ENCODE measurements at places on chromosomes 3 and 15.
A peak's percentile ranks its signal among the peaks of the same experiment; 100 is the strongest.

DNA sequence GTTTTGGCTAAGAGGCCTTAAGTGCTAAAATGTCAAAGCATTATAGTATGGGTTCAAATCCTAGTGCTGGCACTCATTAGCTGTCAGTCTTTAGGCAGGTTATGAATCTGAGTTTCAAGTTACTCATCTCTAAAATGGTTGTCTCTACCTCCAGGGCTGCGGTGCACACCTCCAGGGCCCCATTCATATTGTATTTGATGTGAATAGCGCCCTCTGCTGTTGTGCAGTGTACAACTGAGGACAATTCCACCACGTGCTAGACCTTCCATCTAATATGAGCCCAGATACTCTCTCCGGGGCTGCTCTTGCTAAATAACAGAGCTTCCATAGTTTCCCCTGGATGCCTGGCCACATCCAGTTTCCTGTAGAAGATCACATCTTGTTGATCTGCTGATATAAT lies 54.3 kb downstream of the OXNAD1 start:
- DNase-seq = peak; percentile 70

GRCh38 chr3:73028803-73029202 lies 32.2 kb downstream of the PPP4R2 start:
- DNase-seq = no peak

DNA sequence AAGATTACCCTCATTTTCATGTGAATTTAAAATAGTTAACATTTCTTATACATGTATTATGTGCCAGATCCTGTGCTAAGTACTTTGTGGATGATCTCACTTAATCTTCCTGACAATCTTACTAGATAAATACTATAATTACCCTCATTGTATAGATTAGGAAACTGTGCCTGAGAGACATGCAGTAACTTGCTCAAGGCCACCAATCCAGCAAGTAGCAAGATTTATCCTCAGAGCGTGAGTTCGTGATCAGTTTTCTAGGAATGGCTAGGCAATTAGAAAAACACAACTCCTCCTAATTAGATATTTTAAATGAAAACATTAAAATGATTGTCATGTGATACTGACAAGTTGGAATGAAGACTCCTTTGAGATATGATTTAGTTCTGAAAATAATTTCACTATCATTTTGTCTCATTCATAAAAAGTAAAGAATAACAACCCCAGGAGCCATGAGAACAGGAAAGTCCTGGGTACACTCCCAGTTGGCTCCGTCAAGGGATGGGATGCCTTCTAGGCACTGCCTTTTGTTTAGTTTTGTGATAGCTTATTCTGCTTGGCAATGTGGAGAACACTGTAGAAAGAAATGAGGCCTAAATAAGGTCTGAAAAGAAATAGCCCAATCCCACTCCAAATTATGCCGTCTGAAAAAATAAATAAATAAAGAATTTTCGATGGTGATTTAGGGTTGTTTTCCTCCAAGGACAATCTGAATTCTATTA lies 61.3 kb downstream of the FBN1 start:
- no peak for DNase-seq

DNA sequence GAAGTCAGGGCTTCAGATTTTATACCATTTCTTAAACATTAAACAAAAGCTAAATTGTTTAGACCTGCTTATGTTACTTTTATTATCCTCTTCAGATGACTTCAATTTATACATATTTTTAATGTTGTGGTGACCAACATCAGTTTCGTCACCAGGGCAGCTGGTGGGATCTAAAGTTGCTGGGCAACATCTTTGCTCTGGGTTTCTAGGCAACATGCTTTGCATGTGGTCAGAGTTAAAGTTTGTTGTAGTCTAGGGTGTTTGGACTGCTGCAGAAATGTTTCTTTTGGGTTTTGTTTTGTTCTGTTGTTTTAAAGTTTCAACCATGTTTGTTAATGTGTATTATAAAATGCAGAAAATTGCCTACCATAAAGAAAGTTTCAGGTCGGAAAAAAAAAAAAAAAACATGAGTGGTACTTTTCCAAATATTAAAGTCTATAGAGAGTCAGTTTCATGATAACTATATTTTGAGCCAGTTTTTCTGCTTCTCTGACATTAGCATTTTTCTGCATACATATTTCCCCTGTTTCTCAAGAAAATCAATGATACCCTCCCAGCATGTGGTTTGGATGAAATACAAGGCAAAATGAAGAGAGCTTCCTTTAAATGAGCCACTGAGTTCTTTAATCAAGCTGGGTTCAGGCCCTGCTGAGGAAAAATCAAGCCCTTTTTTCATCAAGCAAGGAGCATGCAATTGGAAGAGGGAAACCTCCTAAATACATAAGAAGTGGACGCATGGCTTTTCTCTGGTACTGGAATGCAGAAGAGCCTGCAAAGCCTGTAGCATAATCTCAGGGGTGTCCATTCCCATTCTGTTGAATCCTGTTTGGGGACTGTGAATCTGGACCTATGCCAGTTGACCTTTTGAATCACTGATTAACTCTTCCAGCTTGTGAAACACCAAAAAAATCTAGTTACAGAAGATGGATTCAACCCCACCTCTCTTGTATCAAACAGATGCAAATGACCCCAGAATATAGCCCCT lies 35.0 kb upstream of the VGLL3 start:
- no peak for DNase-seq

- no peak for DNase-seq
These were observed 282.0 kb upstream of the VEPH1 start for GRCh38 chr3:157785102-157785826.

- no peak for DNase-seq
These were observed 161.8 kb upstream of the NAALADL2 start for GRCh38 chr3:174697310-174697709.

DNA sequence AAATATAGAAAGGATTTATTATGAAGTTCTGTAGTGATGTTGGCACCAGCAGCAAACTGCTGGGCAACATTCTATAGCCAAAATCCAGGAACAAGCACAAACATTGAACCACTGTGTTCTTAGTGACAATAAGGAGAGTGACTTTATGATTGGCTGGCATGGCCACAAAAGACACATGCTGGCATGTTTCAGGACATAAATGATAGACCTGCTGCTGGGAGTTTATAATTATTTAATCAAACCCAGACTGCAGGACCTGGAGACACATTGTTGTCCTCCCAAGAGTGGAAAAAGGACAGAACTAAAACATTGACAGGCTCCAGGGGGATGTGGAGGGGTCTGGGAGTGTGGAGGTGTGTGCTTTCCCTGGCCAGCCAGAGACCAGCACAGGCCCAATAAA lies 255.3 kb upstream of the LRTM1 start:
- no peak for DNase-seq

- no peak for DNase-seq
These were observed 655 bp upstream of the FAM3D start for GRCh38 chr3:58667229-58667628.

DNA sequence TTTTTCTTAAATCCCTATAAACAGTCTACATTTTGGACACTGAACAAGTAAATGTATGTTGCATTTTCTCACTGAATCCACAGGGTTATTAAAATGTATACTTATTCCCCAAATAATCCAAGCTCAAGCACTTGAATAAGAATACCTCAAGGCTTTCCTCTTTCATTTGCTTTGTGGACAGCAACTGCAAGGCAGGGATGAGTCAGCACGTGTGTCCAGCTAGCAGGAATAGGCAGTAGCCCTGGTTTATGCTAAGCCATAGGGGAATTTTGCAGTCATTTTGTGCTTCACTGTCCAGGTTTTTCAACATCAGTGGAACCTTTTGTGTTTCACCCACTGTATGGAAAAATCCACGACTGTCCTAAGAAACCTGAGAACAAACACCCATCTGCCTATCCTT lies 96.7 kb upstream of the KCNMB2 start:
- no peak for DNase-seq

GRCh38 chr15:99454941-99455788 lies 110.6 kb upstream of the MEF2A start:
- DNase-seq = no peak

DNA sequence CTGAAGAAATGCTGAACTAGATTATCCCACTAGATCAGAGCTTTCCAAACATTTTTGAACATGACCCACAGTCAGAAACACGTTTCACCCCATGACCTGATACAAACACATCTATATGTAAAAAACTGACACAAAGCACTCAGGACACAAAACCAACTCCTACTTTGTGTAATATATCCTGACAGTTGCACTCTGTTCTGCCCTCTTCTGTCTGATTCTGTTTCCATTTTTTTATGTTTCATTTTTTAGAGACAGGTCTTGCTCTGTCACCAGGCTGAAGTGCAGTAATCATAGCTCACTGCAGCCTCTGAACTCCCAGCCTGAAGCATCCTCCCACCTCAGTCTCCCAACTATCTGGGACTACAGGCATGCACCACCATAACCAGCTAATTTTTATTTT lies 15.8 kb upstream of the RFTN1 start:
- no peak for DNase-seq

- DNase-seq = no peak
These were observed 839.8 kb downstream of the NTRK3 start for GRCh38 chr15:87416591-87417257.

DNA sequence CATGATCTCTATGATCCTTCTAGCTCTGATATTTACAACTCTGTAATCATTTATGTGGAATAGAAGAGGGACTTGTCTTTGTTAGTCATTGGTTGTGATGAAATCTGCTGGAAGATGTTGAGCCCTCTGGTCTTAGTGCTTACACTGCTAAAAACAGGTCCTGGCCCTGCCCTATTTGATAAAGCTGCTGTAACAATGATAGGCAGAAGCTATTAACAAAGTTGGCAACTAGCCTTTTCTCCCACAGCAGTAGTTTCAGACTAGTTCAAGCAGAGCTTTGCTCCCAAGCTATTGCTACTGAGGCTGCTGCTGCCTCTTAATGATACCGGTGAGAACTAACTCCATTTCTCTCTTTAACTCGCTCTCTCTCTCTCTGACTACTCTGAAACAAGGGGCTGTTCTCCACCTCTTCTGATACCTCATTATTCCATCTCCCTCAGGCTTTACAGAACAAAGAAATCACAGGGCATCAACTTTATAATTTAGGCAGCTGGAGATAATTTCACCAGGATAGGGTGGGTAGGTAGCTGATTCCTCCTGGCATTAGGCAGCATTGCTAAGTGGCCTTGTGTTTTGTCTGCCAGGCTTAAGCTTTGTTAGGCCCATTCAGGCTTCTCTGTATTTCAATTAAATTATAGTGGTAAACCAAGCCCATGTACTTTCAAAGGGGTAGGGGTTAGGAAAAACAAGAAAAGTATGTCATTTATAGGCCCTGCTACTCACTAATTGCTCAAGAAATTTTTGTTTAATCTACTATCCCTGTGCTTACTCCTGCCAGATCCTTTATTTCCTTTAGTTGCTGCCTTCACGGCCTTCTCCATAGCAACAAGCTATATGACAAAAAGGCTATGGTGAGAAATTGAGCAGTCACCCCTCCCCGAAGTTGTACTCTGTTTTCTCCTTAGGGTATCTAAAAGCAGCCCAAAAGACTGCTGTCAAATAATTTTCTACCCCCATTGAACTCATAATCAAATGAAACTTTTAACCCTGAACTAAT lies 139.6 kb downstream of the RBPMS2 start:
- DNase-seq = no peak

GRCh38 chr15:68433551-68433950 lies 1.6 kb upstream of the ITGA11 start:
- DNase-seq = no peak

- DNase-seq = no peak
These were observed 39.0 kb downstream of the CYP19A1 start for GRCh38 chr15:51299187-51300015.

GRCh38 chr3:64756398-64756986 lies 68.7 kb upstream of the ADAMTS9 start:
- no peak for DNase-seq

GRCh38 chr3:48299746-48300712 lies 33.4 kb downstream of the SPINK8 start:
- DNase-seq = no peak

DNA sequence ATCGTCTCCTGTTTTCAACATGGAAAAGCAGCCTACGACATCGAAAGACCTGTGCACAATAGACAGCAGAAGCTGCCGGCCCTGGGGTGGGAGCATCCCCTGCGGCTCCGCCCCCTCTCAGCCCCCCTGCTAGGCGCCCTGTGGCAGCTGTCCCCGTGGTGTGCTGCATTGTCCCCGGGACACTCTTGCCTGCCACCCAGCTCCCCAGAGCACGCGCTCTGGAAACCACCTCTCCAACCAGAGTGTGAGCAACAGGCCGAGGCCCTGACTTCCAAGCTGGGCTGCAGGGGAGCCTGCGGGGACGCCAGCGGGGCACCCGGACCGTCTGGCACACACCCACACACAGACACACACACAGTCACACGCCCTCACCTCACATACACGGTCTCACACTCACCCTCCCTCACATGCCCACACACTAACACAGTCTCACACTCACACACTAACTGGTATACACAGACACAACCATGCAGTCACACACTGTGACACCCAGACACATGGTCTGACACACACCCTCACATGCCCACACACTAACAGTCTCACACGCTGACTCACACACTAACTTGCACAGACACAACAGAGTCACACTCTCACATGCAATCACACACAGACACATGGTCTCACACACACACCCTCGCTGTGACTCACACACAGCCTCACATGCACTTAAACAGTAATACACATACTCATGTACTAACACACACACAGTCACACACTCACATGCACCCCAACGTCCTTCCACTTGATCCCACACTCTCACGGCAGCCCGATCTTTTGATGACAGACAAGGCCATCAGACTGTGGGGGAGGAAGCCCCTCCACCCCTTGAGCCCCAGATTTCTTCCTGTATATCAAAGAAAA lies 94.7 kb downstream of the OCA2 start:
- no peak for DNase-seq

GRCh38 chr3:188578576-188579363 lies 424.8 kb downstream of the LPP start:
- DNase-seq = no peak

DNA sequence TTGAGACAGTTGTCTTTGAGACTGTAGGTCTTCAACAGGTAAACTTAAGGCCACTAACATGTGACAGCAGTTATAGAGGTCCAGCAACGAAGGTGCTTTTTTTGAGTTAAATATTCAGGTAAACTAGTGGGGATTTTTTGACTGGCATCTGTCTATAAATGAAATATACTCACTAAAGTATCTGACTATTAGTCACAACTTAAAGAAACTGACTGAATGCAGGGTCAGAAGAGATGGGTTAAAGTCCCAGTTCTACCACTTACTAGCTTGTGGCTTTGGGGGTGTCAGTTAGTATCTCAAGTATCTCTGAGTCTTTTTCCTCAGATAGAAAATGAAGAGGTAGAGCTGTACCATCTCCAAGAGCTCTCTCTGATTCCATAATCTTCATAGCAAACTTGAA lies 18.0 kb downstream of the MIX23 start:
- no peak for DNase-seq

DNA sequence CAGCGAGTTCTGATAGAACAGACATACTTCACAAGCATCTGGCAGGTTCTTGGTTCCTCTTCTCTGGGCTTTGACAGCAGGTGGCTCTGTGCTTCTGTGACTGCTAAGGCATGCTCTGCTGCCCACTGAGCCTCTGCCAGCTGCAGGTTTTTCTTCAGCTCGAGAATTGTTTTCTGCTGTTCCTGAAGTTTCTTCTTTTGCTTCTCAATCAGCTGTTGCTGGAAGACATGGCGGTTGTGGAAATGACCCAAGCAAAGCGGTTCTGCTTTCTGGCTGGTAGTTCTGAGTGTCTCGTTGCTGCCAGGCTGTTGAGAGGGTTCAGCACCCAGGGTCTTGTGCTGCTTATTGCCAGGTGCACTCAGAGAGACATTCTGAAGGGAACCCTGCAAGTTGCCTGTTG lies 50.8 kb downstream of the CCDC191 start:
- DNase-seq = no peak

- DNase-seq = no peak
These were observed 63.0 kb downstream of the KCNAB1 start for GRCh38 chr3:156183396-156183795.

- no peak for DNase-seq
These were observed 44.2 kb upstream of the GOLIM4 start for GRCh38 chr3:168139947-168140346.
